Common myeloid progenitor, CD34-positive (primary cell): ENCODE measurements at places on chromosomes 16 and 17.

- no peak for DNase-seq
These were observed 52.7 kb upstream of the FOXF1 start for GRCh38 chr16:86457501-86458148.

GRCh38 chr17:81037026-81037797, 2.3 kb downstream of the BAIAP2 start:
- DNase-seq: no peak

- DNase-seq: no peak
These were observed 1.2 kb downstream of the CBX2 start for GRCh38 chr17:79779084-79779529.

- DNase-seq: no peak
These were observed 416.8 kb upstream of the CCL2 start for GRCh38 chr17:33838281-33838680.

DNA sequence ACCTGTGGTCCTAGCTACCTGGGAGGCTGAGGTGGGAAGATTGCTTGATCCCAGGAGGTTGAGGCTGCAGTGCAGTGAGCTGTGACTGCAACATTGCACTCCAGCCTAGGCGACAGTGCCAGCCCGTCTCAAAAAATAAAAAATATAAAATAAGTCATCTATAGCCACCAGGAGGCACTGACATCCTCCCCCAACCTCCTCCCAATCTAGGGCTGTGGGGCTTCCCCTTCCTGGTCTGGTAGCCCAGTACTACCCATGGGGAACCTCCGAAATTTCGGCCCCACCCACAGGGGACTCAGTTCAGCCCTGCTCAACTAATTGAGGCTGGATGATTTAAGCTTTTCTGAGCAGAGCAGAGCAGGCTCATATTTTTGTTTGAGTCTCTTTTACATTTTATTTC, 3.2 kb downstream of the ZSCAN10 start:
- DNase-seq: peak; percentile 87

DNA sequence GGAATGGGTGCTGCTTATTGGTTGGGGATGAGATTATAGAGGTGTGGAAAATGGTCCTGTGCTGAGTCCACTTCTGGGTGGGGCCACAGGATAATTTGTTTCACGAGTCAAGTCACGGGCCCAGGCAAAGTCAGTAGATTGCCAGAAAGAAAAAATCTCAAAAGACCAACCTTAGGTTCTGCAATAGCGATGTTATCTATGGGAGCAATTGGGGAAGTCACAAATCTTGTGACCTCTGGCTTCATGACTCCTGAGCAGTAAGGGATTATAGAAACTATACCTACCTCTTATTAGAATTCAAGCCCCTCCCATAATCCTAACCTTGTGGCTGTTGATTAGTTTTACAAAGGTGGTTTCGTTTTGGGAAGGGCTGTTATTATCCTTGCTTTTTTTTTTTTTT, 31.4 kb downstream of the WWP2 start:
- DNase-seq: peak; percentile 18
